ENCODE measurements at places on chromosomes 3 and 15.
A peak's percentile ranks its signal among the peaks of the same experiment; 100 is the strongest.

GRCh38 chr15:43927203-43927602, 100.4 kb downstream of the WDR76 start:
- no peak for DNase-seq

GRCh38 chr3:56415652-56416051, 52.6 kb downstream of the ERC2 start:
- no peak for DNase-seq

- DNase-seq, result peak; percentile 54
Measured at GRCh38 chr3:160941885-160942494, 163.2 kb downstream of the B3GALNT1 start.

GRCh38 chr3:30581982-30582381, 24.4 kb upstream of the TGFBR2 start:
- DNase-seq, result no peak

DNA sequence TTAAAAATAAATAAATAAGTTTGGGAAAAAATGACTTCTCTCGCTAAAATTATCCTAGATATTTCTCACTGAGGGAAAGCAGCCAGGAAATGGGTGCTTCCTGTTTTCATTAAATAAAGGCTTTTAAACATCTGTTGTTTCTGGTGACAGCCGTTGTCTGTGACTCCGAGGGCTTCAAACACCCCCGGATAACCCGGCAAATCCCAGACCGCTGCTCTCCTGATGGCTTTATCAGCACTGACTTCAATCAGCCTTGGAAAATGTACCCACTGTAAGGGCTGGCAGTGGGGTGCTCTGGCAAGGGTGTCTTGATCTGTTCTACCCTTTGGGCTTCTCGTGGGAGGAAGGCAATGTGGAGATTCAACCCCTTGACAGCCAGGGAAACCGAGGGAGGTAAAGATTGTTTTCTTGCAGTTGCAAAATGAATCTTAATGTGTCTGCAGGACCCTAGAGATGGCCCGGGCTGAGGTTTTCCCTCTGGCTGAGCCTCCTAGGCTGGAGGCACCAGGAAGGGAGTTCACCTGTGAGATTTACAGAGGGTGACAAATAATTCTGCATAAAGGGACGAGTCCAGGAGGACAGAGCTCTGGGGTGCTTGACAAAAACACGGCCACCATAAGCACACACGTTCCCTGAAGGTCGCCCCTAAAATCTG, 33.6 kb upstream of the SEC13 start:
- no peak for DNase-seq

DNA sequence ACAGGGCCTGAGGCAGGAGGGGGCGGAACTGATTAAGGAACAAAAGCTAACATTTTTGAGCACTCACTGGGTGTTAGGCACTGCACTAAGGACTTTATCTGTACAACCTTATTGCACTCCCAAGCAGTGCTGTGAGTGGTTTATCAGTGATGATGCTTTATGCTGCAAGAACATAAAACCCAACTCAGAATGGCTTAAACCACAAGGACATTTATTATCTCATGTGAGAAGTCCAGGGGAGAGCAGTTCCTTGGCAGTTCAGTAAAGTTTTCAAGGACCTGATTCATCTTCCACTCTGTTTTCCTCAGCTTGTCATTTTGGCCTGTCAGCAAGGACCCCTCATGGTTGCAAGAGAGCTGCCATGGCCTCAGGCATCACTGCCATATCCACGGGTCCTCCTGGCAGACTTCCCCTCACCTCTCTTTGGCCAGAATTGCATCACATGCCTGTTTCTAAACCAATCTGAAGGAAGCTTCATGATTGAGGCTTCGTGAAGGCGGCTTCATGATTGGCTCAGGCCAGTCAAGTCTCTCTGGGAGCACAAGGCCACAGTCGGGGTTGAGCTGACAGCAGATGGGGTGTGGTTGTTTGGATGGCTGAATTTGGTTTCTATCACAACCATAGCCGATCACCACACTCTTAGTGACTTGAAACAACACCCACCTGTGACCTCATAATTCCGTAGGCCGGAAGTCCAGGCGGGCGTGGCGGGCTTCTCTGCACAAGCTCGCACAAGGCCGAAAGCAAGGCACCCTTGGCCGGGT, 15.8 kb downstream of the EFCC1 start:
- peak; percentile 21 for DNase-seq

DNA sequence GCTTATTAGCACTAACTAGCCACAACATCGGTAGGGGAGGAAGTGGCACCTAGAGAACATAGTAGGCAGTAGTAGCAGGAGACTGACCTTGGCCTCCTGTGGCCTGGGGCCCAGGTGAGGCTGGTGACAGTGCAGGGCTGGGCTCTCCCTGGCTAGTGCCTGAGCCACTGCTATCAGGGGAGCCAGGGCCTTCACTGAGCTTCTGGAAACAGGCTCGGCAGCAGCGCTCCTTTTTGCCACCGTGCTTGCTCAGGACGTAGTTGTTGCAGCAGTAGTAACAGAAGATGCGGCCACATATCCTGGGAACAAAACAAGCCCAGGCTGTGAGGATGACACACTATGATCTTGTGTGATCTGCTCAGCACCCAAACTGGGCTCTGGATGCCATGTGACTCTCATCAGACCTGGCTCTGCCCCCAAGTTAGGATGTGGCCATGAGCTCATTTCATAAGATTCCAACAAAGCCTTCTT, 15.1 kb downstream of the CXCR6 start:
- DNase-seq, result no peak

- no peak for DNase-seq
Measured at GRCh38 chr3:104960579-104960978, 406.1 kb upstream of the ALCAM start.

GRCh38 chr15:49644364-49644794, 23.5 kb downstream of the DTWD1 start:
- DNase-seq, result no peak

DNA sequence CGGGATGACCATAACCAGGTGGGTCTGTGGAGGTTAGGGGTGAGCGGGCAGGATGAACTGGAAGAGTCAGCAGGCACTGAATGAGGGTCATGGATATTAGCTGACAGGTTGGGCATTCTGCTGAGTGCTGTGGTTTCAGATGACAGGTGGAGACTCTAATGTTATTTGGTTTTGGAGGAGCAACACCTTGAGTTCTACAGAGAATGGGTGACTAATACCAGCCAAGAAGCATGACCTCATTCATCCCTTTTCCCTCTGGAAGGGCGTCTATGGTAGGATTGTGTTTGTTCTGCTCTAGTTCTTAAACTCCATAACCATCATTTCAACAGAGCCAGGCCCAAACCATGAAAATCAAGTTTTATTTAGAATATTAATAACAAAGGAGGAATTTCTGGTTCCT, 550.7 kb upstream of the LMCD1 start:
- no peak for DNase-seq

DNA sequence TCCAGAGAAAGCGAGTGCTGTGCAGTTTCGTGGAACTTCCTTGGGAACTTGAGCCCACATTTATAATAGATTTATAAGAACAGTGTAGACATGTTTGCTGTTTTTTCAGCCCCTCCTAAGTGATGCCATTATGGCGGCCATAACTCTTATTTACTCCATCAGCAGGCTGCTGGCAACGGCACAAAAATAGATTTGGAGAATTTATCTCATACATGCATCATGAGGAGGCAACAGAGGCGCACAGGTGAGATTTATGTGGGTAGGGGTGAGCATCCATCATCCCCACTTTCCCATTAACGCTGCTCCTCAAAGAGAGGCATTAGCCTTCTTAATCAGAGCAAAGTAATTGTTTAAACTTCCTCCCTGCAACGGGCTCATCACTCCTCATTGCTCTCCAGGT, 182.5 kb downstream of the RAB11A start:
- no peak for DNase-seq

DNA sequence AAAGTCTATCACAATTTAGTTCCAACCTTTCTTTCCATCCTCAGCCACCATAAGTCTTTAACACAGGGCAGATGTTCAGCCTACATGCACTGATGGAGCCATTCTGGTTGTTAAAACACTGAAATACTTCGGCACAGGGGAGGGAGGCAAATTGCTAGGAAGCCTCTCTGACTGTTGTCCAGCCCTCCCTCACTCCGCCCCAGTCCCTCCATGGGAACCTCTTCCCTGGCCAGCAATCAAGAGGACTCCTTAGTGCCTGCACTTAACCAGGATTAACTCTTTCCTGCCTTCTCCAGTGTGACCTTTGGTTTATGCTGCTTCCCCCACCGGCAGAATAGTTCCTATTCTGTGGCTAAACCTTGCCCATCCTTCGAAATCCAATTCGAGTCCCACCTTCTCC, 47.0 kb upstream of the USP3 start:
- DNase-seq, result no peak

DNA sequence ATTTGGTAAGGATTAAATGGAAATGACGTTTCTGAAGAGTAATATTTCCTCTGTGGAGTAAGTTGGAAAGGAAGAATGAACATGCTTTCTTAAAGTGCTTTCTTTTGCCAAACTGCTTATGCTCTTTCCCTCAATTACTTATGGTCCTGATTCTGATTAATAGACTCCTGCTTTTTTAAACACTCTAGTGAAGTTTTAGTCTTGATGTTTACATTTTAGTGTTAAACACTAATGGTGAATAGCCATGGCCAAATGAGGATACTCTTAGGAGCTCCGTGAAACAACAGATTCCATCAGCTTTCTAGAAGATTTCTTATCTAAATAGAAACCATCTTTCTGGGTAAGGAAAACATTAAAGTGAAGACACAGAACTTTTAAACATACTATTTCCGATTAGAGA, 117.6 kb downstream of the P3H2 start:
- no peak for DNase-seq

GRCh38 chr15:65460741-65461347, 38.1 kb upstream of the IGDCC4 start:
- no peak for DNase-seq

DNA sequence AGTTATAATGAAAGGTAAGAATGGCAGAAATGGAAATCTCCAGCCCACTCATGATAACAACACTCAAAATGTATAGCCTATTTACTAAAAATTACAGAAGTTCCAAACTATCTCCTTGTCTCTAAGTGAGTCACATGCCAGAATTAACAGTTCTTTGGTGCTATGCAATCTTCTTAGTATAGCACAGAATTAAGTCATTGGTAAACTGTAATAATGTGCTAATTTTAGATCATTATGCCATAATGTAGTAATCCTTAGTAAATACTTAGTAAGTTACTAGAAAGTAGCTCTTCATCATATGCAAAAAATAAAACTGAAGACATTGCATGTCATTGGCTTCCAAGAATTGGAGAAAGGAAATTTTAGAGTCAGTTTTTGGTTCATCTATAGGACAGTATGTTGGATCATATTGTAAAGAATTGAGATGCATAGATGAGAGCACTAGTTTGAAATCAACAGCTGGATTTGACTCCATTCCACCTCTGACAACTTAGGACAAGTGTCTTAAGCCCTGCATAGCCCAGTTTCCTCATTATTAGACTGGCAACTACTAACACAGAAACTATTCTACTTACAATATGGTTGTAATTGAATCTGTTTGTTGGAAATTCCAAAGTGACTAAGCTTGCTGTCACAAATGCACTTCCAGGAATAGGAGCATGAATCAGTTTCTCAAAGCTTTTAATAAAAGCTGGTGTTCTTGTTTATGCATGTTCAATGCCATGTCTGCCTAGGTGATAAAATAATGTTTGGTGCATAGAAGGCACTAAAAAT, 40.1 kb upstream of the CD47 start:
- no peak for DNase-seq

- no peak for DNase-seq
Measured at GRCh38 chr15:60928210-60928609, 300.9 kb downstream of the RORA start.

DNA sequence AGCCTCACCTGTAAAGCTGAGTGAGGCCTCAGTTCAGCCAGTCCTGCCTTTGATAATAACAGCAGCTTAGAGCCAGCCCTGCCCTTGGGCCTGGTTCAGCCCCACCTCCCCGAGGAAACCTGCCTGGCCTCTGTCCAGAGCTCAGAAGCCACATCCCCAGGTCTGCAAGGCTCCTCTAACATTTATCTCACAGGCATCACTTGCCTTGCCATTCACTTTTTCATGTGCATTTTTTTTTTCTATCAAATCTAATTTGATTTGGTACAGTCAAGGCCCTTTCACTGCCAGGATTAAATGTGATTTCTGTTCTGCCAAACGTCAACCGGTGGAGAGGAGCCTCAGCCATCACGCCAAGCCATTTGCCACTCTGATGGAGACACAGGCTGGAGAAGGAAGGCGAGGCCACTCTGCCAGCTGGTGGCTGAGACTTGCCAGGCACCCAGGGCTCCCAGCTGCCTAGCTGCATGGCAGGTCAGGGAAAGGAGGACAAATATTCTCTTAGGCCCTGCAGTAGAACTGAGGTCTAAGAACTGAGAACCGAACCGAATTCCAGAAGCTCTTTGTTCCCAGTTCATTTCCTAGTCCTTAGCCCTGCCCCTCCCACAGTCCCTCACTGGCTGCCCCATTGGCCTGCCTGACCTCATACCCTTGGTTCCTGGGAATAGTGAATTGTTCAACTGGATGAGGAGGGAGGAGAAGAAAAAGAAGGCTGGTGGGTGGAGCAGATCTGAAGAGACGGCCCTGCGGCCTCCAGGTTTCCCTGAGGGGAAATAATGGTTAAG, 76.4 kb downstream of the SPSB4 start:
- DNase-seq, result no peak

DNA sequence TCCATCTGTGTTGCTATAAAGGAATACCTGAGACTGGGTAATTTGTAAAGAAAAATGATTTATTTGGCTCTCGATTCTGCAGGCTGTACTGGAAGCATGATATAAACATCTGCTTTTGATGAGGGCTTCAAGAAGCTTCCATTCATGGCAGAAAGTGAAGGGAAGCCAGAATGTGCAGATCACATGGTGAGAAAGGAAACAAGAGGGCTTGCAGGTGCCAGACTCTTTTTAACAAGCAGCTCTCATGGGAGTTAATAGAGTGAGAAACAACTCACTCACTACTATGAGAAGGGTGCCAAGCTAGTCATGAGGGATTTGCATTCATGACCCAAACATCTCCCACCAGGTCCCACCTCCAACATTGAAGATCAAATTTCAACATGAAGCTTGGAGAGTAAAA, 247.2 kb downstream of the ZIC4 start:
- DNase-seq, result no peak

DNA sequence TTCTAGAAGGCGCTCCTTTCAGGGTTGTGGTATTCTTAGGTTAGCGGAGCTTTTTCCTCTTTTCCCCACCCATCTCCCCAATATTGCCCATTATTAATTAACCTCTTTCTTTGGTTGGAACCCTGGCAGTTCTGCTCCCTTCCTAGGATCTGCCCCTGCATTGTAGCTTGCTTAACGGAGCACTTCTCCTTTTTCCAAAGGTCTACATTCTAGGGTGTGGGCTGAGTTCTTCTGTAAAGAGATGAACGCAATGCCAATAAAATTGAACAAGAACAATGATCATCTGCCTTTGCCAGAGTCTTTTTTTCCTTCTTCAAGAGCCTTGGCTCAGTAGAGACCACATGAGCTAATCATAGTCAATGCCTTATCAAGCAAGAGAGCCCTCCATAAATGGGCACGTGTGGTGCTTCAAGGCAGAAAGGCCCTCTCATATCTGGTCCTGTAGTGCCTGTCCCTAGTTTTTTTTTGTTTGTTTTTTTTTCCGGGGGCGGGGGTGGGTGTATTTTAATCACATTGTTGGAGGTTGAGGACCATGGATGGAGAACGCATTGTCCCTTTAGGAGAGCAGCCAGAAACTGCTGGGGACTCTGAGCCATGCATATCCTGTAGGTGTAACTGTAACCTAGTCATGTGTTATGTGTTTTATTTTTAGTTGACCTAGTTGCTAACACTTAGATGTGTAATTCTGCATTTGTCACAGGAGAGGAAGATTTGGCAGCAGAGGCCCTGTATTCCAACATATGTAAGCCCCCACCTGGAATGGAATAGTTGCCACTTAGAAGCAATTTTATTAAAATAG, 64.7 kb upstream of the ACAD9 start:
- DNase-seq, result no peak

- DNase-seq, result no peak
Measured at GRCh38 chr15:40437752-40438687, 2.7 kb upstream of the BAHD1 start.
